Thymus (tissue), 14 donors: ENCODE measurements at places on chromosomes 7 and 10. TPM values are rescaled to one million over a fixed set of nuclear protein-coding genes. Genes with fewer than 3 reads are reported as not detected.

Gene IFT22
- total RNA-seq: 17.8 TPM

Gene GNAT3
- 0.19 TPM for total RNA-seq

Gene CFAP46
- total RNA-seq: 0.09 TPM

Gene ASZ1
- total RNA-seq: not detected

Gene SRRM3
- total RNA-seq: 0.05 TPM
